ENCODE measurements at places on chromosomes 7 and 10. TPM values are rescaled to one million over a fixed set of nuclear protein-coding genes. Genes with fewer than 3 reads are reported as not detected.

DNA sequence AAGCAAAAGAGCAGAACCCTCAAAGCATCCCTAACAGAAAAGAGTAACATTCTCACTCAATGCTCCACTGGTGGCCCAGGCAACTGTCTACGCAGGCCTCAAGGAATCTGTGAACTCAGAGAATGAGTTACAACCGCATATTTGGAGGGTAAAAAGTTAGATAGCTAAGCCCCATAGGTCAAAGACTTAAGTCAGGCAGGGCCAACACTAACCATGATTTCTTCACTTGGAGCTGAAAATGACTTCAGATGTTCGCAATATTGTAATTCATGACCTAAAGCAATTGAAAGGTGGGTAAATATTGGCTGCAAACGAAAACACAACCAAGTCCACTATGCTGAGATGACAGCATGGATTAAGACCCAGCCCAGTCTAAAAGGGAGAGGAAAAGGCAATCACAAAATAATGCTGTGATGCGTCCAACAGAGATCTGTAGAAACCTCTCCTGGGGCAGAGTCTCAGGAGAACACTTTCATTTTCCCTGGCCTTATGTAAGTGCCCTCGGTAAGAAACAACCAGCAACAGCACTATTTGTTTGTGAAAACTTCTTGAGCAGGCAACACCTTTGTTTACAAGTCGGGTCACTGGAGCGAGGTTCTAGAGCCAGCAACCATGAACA, 176.5 kb downstream of the TNS3 start:
- DNase-seq = no peak

GRCh38 chr10:69567920-69568319, 5.3 kb downstream of the NEUROG3 start:
- DNase-seq = peak; percentile 63

- peak; percentile 49 for DNase-seq
Measured at GRCh38 chr7:22731766-22732165, 4.8 kb downstream of the IL6 start.

Gene NKX1-2
- not detected for total RNA-seq

DNA sequence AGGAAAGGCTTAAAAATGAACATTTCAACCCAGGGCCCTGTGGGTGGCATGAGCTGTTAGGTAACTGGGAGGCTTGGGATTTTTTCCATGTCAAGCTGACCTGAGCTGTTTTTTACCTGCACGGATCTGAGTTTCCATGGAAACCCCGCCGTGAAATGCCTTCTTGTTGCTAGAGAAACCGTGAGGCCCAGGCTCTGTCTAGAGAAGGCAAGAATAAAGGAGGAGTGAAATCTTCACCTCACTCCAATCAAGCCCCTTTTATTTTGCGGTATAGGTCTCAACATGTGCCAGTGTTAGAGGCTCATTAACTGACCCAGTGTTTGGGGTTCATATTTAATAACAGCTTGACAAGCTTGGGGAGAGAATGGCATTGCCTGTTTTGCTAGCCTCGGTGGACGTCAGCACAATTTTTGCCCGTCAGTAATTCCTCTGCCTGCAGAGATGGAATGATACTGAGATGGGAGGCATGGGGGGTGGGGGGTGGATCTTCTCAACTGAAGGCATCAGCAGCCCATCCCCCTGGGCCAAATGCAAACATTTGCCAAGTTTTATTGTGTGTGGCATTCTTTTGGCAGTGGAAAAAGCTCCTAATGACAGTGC, 48.9 kb upstream of the PDCD4 start:
- no peak for DNase-seq

GRCh38 chr10:97215619-97216260, 30.0 kb upstream of the SLIT1 start:
- no peak for DNase-seq

- DNase-seq = no peak
Measured at GRCh38 chr7:44175730-44176129, 13.5 kb downstream of the GCK start.

- no peak for DNase-seq
Measured at GRCh38 chr7:71096351-71096750, 35.6 kb upstream of the GALNT17 start.

Gene TEX36
- 2.1 TPM for total RNA-seq

- no peak for DNase-seq
Measured at GRCh38 chr10:121085367-121085766, 234.2 kb downstream of the WDR11 start.

Gene NEURL1
- 0.27 TPM for total RNA-seq

Gene SP8
- total RNA-seq = not detected

Gene CDK5
- 28.9 TPM for total RNA-seq

- DNase-seq = peak; percentile 46
Measured at GRCh38 chr10:112775381-112775780, 174.7 kb upstream of the TCF7L2 start.

Gene RRP12
- 13.0 TPM for total RNA-seq

Gene DDC
- total RNA-seq = not detected

GRCh38 chr7:127708788-127709187, 56.8 kb downstream of the SND1 start:
- peak; percentile 95 for DNase-seq

Gene CNTNAP2
- total RNA-seq = not detected

GRCh38 chr7:127892488-127893314, 138.5 kb downstream of the LRRC4 start:
- DNase-seq = peak; percentile 88

- DNase-seq = no peak
Measured at GRCh38 chr10:49666685-49667084, 12.8 kb upstream of the C10orf53 start.

Gene PPRC1
- total RNA-seq = 14.3 TPM

- DNase-seq = no peak
Measured at GRCh38 chr10:62127975-62128374, 140.7 kb downstream of the RTKN2 start.

- no peak for DNase-seq
Measured at GRCh38 chr7:148489678-148490077, 100.9 kb upstream of the C7orf33 start.

DNA sequence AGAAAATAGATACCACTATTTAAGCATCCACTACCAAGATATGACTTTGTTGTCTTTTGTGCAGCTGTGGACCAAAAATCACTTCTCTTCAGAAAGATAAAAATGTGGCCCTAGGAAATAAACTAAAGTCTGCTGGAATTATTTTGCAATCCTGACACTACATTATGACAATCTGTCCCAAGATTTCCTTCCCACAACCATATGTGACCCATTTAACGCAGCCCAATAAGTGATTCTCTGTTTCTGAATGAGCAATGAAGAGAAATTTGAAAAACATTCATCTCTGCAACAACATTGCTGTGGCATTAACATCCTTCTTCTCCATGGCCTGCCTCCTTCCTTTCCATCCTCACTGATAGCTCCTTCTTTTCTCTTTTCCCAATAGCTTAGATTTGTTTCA, 212.0 kb downstream of the TSPAN12 start:
- DNase-seq = no peak

GRCh38 chr10:8661886-8662285, 607.4 kb downstream of the GATA3 start:
- no peak for DNase-seq

DNA sequence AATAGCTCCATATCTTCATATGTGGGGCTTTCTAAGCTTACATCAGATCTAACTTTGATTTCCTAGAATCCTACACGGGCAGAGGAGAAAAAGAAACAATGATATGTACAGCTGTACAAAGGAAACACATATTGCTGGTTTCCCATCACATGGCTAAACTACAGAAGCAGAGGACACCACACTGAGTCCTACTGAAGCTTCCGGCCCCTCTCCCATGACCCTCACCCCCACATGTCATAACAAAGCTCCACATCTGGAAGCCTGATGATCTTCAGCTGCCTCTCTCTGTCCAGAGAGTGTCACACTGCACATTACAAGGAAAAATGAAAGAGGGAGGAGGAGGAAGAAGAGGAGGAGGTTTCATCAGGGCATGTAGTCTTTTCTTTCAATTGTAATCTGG, 14.0 kb downstream of the SLC16A12 start:
- no peak for DNase-seq

DNA sequence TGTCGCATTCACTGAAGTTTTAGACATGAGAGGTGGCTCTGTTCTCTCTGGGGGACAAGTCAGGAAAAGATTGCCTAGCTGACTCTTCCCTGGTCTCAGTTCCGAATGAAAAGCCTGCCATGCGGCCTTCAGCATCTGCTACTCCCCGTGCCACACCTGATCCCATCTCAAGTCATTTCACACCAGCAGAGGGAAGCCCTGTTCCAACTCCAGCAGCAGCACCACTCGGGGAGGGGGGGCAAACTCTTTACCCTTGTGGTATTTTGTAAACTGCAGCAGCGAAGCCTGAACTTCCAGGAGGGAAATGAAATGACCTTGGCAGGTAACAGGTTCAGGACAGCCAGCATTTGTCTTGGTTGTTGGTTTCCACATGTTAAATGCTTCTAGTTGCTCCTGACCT, 13.8 kb downstream of the LRRC4 start:
- no peak for DNase-seq

Gene MBLAC1
- total RNA-seq = 1.9 TPM

DNA sequence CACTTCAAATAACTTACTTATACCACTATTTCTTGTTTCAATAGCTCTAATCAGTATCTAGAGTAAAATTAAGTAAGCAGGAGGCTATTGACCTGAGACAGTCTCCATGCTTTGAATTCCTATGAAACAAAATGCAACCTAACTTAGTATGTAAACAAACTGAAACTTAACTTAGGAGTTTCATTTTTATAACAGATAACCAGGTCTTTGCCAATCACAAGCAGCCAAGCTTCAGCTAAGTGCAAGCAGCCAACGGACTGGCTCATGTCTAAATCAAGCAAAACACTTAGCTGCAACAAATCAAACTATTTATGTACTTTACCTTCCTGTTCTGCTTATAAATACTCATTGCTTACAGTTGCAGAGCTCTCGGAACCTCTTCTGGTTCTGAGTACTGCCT, 4.4 kb upstream of the GSTK1 start:
- DNase-seq = peak; percentile 15

- DNase-seq = peak; percentile 88
Measured at GRCh38 chr7:55073976-55074528, 55.2 kb downstream of the EGFR start.

Gene CHST3
- 19.3 TPM for total RNA-seq

- no peak for DNase-seq
Measured at GRCh38 chr7:27999829-28000228, 180.8 kb downstream of the JAZF1 start.

DNA sequence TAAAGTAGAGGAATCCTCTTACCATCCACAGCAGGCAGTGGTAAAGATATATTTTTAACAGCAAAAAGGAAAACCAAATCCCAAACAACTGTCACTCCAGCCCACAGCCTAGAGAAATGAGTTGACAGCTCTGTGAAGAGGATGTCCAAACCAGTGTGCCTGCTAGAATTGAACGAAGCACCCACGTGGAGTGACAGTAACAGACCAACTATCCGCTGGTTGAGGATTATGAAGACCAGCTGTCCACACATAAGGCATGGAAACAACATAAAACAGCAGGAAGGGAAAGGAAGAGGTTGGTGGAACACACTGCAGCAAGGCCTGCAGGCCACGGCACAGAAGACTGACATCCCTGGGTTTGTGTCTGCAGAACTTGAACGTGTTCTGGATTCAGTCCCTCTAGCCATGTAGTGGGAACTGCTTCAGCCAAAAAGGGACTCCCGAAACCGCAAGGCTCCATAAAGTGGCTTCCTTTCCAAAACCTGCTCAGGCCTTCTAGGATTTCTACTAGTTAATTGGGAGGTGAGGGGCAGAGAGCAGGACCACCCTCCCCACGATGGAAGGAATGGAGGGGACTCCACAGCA, 324.4 kb downstream of the BICC1 start:
- DNase-seq = no peak

- no peak for DNase-seq
Measured at GRCh38 chr7:78516450-78516849, 717.9 kb downstream of the PHTF2 start.

Gene TRIM56
- 10.0 TPM for total RNA-seq

DNA sequence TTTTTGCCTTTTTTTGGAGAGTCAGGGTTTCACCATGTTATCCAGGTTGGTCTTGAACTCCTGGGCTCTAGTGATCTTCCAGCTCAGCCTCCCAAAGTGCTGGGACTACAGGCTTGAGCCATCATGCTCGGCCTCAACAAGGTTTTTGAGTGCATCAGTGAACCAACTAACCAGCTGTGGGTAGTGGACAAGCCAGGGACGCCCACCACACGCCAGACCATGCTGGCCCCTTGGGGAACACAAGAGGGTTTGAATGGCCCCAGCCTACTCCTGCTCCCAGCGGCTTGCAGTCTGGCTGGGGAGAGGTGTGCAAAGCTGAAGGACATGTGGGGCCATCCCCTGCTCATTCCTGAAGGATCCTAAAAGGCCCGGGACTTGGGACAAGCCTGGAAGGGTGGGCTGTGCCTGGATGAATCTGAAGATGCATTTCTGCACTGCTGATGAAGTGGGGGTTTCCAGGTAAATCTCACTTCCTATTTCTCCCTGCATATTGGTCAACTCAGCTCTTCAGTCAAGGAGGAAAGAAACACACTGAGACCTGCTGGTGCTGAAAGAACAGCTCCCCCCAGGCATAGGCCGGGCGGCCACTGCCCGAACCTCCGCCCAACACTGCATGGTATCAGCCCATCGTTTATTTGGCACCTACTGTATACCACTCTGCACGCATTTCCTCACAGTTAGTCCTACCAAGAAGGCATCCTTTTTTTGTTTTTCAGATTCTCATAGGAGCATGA, 6.9 kb downstream of the MMD2 start:
- peak; percentile 15 for DNase-seq

Gene PNLIPRP3
- total RNA-seq = not detected

DNA sequence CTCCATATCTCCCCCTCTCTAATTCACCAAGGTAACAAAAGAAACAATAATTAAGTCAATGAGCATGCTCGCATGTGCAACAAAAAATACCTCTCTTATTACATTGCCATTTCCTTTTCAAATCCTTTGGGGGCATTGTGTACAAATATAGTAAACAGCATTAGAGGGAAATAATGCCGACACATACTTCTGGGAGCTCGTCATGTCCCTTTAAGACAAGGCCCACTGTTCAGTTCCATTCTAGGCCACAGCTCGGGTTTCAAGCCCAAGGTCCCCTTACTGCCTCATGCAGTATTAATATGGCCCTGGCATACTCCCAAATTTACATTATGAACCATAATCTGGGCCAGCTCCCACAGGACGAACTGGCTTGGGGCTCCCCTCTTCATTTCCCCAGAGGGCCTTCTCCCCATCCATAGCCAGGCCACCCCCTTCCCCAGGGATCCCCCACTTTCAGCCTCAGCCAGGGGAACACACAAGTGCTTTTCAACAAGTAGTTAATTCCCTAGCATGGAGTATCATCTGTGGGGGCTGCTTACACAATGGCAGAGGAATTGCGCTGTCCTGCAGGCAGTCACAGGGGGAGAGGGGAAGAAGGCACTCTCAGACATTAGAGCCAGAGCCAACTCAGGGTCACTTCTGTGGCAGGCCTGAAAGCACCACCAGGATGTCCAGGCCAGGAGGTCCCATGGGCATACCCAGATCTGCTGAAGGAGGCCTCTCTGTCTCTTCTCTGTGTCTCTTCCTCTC, 110.6 kb downstream of the KCNMA1 start:
- no peak for DNase-seq

DNA sequence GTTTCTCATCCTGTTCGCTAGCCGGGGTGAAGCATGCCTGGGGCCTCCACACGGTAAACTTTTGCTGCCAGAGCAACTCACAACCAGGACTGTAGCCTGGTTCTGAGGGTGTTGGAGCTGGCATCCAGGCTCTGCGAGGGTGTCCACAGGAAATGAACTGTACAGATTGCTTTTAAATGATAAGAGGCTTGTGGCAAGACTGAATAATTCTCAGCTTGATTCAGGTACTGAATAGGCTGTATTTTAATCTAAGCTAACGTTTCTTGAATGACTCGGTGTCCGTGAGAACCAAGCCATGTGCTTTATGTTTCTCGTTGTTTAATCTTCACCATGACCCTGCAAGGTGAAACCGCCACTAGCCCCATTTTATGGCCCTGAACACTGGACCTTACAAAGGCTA, 49.3 kb downstream of the EEPD1 start:
- no peak for DNase-seq

- no peak for DNase-seq
Measured at GRCh38 chr10:70169649-70170364, 507 bp downstream of the SAR1A start.

Data from fibroblast of the aortic adventitia (primary cell).